ENCODE measurements at places on chromosomes 6 and 20.

GRCh38 chr6:169669889-169670288 lies 31.9 kb downstream of the WDR27 start:
- DNase-seq: no peak

DNA sequence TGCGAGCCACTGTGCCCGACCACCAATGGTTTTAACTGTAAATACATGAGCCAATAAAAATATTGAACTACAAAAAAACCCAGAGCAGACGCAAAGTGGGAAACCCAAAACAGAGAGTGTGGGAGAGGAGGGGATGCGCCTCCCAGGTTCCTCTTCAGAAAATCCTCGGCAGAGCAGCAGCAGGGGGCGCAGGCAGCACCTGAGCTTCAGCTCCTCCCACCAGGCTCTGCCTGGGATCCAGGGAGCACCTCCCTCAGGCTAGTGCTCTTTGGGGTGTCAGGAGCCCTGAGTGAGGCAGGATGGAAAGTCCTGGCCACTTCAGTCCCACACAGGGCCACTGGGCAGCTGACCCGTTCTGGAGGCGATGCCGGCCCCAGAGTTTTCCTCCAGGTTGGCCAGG lies 536.9 kb upstream of the CDH4 start:
- no peak for DNase-seq

DNA sequence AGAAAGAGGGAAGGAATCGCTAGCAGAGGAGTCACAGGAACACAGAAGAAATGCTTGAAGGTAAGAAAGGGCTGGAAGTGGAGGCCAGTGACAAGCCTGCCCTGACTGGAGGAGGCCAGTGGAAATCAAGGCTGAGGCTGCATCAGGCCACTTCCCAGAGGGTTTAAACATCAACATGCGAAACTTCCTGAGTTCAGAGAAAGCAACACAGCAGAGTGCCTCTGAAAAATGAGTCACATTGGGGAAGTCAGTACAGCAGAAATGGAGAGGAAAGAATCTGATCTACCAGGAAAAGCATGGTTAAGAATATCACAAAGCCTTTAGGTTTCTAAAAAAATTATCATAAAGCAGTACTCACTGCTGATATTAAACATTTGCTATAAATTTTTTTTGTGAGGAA lies 23.3 kb downstream of the NAPB start:
- no peak for DNase-seq

DNA sequence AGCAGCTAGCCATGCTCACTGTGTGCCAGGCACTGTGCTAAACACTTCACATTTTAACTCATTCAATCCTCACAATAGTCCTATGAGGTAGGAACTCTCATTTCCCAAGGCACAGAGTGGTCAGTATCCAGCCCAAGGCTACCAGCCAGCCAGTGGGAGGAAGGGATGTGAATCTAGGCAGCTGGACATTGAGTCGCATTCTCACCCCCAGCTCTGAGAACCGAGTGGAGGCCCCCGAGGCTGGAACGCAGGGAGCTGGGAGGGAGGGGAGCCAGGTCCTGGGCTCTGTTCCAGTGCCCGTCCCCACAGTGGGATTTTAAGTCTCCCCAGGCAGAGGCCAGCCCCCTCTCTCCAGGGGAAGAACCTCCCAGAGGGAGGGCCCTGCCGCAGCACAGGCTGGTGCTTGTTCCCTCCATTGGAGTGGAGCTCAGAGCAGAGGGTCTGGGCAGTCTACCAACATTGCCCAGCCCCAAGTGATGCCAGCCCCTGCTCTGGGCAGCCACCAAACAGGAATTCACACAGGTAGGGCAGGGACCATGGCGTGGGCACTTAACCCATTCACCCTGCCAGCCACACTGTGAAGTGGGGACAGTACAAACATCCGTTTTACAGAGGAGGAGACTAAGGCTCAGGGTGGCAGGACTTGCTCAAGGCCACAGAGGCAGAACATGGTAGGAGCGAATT lies 131.3 kb downstream of the CEBPB start:
- no peak for DNase-seq

- no peak for DNase-seq
Observed at GRCh38 chr20:19969507-19970255, 47.5 kb upstream of the NAA20 start.

DNA sequence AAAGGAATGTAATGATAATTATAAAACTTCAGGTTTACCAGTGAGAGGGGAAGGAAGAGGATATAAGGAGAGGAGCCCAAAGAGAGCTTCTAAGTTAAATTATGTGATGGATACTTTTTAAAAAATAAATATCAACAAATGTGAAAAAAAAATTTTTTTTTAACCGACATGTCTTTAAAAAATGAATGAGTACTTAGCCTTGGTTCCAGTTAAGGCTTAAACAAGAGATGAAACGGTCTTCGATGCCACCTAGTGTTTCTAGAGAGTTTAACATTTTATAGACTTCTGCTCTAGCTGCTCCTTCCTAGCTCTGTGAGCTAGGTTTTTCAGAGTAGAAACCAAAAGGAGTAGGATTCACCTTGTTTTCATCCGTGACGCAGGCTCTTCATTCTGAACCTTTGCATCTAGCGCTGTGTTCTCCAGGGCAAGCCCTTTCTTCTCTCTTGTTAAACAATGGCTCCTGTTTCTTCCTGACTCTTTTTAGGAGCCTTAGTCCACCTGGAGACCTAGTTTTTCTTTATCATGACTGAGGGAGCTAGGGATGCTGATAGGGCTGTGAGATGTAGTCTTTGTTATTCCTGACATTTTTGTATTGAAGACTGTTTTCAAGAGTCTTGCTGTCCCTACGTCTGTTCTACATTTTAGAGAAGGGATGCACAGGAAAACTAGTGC lies 42.4 kb upstream of the GNRH2 start:
- no peak for DNase-seq
